ENCODE measurements at places on chromosomes 12 and 14.

DNA sequence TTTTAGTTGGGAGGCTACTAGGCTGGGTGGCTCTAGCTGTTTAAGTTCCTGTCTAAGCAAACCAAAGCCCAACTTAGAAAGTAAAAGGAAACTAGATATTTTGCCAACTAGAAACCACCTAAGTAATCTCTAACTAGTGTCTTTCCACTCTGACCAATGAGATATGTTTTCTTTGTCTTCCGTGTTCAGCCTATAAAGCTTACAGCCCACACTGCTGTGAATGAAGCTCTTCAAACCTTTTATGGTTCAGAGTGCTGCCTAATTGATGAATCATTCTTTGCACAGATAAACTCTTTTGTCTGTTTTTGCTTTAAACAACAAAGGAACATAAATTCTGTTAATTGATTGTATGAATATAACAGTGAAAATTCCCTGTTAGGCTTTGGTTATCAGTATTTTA, 66.1 kb downstream of the FUT8 start:
- DNase-seq, result peak; percentile 92

- peak; percentile 91 for DNase-seq
Measured at GRCh38 chr12:104213952-104214351, 1.6 kb upstream of the TXNRD1 start.

- DNase-seq, result no peak
Measured at GRCh38 chr14:21026274-21026987, 1.6 kb upstream of the NDRG2 start.

GRCh38 chr12:104802208-104802607, 155.9 kb downstream of the SLC41A2 start:
- no peak for DNase-seq

GRCh38 chr12:124605150-124605882, 37.9 kb upstream of the NCOR2 start:
- DNase-seq, result no peak

DNA sequence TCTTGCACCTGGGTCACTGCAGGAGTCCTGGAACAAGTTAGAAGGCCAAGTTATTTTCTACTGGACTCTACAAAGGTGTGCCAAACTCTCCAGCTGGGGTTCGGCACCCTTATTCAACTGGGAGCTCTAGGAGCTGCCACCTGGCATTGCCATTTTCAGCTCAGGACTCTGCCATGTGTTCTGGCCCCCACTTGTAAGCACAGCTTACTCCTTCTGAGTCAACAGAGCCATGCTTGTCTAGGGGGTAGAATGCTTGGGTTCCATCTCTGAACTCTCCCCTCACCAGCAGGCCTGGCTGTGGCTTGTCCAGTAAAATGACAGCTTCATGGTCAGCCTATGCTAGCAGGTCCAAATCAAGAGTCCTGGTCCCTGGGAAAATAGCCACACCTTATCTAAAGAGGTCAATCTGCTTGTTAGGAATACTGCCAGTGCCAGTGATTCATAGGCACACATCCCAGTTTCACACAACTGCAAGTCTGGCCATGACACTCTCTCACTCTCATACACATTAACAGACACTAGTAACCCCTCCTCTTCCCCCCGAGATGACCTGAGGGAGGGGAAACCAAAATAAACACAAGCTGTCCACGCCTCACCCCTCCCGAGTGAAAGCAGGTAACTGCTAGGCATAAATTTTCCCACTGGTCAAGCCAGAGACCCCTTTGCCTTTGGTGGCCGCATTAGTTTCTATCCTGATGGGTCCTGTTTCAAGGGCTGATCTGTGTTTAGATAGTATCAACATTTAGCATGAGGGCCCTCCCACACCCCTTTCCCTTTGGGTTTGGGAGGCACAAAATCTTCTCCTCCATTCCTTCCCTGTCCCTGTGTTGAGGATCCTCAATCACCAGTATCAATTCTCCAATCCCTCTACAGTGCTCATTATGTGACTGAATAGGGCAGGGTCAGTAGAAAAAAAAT, 182.3 kb upstream of the GZMB start:
- peak; percentile 20 for DNase-seq

DNA sequence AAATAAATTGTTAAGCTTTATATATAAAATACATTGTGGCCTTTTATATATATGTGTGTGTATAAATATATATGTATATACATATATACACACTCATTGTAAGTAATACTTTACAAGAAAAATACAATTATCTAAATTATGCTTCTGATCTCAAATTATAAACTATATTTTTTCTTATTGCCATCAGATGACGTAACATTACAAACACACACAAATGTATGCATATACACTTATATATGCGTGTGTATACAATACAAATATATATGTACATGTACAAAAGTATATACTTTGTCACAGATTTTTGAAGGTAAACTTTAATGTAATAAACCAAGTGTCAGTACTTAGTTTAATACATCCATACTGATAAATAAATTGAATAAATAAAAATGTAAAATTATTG, 278.9 kb upstream of the LMO3 start:
- DNase-seq, result no peak

DNA sequence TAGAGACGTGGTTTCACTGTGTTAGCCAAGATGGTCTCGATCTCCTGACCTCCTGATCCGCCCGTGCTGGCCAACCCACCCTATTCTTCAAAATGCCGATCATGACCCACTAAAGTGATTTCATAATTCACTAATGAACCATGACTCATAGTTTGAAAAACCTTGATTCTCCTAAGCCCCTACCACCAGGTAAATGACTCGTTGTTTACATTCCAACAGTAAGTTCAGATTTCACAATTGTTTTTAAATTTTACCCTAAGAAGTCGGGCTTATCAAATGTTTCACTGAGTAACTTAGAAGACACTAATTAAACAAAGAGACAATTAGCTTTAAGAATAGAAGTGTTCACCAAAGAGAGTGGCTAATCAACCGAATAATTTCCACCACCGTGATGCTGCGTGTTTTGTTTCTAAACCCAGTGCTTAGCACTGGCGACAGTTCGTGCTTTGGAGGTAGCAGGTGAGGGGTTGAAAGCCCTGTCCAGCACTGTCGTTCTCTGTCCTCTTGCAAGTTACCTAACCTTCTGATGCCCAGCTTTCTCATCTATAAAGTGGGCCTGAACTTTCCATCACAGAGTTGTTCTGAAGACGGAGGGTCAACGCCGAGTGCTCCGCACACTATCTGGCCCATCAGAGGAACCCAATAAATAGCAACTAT, 136.5 kb downstream of the NTF3 start:
- DNase-seq, result no peak

GRCh38 chr14:67395876-67396189, 16.1 kb downstream of the PLEK2 start:
- DNase-seq, result no peak

- DNase-seq, result no peak
Measured at GRCh38 chr12:42615006-42615405, 25.5 kb upstream of the PRICKLE1 start.

GRCh38 chr12:13986031-13986430, 4.6 kb upstream of the GRIN2B start:
- no peak for DNase-seq

GRCh38 chr12:129446696-129447095, 457.1 kb downstream of the TMEM132D start:
- no peak for DNase-seq

DNA sequence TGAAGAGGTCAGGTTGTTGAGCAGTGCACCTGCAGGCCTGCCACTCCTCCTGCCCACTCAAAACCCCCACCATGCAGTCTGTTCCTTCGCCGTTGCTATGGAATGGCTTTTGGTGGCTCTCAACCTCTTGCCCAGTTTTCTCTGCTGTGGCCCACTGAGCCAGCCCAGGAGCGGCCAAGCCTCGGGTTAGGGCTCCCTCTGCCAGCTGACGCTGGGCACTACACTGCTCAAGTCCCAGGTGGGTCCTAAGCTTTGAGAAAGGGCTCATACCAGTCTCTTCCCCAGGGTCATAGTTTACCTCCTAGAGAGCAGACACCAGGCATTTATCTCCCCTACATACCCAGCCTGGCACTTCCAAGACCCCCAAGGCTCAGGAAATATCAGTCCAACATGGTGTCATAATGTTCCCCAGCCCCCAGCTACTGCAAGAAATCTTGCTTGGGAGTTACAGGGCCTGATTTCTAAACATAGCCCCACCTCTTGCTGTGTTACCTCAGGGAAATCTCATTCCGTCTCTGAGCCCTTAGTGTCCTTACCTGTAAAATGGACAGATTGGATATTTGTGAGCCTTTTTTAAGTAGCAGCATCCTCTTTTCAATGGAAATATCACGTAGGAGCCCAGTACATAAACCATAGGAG, 59.4 kb downstream of the TSPAN11 start:
- DNase-seq, result peak; percentile 26

GRCh38 chr12:72610342-72610741, 338.2 kb downstream of the TRHDE start:
- no peak for DNase-seq

DNA sequence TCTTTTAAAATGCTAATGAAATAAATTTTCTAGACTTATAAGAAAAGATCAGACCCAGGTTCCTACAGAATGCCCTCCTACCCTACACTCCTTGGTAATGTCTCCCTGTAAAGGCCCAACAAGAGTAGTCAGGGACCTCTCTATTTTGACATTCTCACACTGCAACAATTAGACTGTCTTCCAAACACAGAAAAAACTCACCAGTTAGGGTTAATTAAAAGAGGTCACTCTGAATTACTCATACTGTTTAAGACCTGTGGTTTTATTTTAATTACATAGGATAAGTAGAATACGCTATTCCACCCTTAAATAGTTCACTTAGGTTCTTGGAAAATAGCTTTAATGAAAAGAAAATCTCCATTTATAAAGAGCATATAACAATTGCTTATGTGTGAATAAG, 142.4 kb downstream of the ITPR2 start:
- DNase-seq, result no peak

DNA sequence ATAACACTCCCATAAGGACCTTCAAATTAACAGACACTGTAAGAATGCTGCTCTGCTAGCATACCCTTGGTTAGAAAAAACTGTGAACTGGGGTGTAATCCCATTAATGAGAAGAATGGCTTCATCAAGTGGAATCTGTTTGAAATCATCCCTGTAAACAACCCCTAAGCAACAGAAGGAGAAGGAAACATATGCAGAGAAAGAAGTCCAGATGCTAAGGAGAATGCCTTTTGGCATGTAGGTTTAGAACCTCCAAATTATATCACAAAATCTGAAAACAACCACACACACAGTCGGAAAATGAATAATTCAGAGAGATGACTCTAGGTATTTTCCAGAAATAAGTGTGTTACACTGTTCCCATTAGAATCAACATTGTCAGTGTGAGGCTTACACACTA, 140.2 kb downstream of the NUAK1 start:
- no peak for DNase-seq

- no peak for DNase-seq
Measured at GRCh38 chr12:128795530-128796361, 28.0 kb downstream of the SLC15A4 start.

- DNase-seq, result no peak
Measured at GRCh38 chr14:60515511-60516289, 6.8 kb downstream of the SIX6 start.

Data from fibroblast of lung (primary cell).